Fibroblast of upper back skin (primary cell): ENCODE measurements at places on chromosomes 3 and 15.
A peak's percentile ranks its signal among the peaks of the same experiment; 100 is the strongest.

GRCh38 chr15:69034352-69034751 lies 19.9 kb downstream of the NOX5 start:
- DNase-seq = peak; percentile 84

DNA sequence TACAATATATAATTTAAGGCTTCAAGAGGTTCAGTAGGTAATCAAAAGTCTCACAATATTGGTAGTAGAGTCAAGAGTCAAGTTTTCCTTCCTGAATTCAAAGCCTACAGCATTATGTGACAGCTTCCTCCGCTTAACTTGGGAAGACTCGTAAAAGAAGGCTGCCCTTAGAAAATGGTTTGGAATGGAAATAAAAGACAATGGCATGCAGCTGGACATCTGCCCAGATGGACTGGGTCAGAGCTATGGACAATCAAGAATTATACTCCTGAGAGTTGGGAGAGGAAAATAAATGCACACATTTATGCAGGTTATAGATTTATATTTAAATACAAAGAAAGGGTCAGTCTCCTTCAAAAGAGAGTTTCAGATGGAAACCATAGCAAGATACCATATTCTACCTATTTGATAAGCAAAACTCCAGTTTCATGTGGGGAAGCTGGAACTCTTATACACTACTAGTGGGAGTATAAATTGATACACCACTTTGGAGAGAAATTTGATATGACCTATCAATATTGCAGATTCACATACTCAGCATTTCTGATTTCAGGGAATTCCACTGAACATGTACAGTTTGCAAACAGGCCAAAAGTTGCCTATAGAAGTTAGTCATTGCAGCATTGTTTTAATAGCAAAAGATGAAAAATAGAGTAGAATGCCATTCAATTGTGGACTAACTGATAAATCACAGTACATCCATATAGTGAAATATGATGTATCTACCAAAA lies 6.1 kb downstream of the CRYBG3 start:
- peak; percentile 25 for DNase-seq

DNA sequence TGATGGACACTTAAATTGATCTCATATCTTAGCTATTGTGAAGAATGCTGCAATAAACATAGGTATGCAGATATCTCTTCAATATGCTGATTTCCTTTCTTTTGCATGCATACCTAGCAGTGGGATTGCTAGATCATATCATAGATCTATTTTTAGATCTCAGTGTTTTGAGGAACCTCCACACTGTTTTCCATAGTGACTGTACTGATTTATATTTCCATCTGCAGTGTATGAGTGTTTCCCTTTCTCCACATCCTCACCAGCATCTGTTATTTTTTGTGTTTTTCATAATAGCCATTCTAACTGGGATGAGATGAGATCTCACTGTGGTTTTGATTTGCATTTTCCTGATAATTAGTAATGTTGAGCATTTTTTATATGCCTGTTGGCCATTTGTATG lies 17.1 kb upstream of the RASA2 start:
- DNase-seq = no peak

DNA sequence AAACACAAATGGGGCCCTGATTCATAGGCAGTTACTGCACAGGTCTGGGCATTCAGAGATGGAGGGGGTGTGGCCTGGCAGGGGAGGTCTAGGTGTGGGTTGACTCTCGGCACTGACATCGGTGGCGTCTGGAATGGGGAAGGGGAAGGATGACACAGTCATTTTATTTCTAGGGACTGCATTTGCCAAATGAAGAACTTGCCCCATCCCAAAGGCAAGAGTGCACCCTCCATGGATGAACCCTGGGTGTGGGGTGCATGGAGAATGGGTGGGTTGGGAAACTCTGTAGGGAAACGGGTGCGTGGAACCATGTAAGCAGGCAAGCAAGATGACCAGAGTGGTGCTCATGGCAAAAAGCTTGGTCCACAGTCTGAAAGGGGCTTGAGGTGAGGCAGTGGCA lies 24.5 kb downstream of the SLC6A20 start:
- no peak for DNase-seq

GRCh38 chr3:65808407-65808806 lies 230.3 kb downstream of the MAGI1 start:
- no peak for DNase-seq

GRCh38 chr3:53668872-53669271 lies 174.5 kb downstream of the CACNA1D start:
- DNase-seq = peak; percentile 4

DNA sequence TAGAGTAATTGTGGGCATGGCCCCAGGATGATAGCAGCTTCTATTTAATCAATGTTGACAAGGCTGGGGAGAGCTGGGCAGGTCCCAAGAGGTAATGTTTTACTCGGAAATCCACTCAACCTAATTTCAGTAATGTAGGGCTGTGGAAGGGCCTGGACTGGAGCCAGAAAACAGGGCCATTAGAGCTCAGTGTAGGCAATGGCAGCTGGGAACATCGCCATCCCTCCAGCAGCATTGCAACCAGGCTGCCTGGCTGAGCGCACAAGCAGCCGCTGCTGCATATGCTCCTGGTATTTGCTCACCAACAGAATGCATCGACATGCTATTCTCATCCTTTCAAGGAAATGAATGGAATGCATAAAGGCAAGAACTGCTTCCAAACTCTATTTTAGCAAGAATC lies 90.0 kb downstream of the GAP43 start:
- peak; percentile 81 for DNase-seq

- no peak for DNase-seq
Measured at GRCh38 chr3:71456156-71456555, 127.4 kb downstream of the FOXP1 start.

DNA sequence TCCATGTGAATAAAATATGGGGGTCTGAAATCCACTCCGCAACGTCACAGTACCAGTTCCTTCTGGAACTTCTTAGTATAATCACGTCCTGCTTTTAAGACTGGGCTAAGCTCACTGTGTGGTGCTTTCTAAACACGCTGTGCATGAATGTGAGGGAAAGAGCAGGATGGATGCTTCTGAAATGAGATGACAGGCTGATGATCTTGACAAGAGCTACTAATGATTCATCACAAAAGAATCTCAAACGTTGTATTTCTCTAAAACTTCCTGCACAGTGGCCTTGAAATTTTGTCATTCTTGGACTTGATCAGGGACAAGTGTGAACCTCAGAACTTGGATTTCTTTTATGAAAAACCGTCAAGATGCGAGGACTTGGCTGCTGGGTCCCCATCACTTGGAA lies 221.4 kb downstream of the CADPS start:
- peak; percentile 56 for DNase-seq

DNA sequence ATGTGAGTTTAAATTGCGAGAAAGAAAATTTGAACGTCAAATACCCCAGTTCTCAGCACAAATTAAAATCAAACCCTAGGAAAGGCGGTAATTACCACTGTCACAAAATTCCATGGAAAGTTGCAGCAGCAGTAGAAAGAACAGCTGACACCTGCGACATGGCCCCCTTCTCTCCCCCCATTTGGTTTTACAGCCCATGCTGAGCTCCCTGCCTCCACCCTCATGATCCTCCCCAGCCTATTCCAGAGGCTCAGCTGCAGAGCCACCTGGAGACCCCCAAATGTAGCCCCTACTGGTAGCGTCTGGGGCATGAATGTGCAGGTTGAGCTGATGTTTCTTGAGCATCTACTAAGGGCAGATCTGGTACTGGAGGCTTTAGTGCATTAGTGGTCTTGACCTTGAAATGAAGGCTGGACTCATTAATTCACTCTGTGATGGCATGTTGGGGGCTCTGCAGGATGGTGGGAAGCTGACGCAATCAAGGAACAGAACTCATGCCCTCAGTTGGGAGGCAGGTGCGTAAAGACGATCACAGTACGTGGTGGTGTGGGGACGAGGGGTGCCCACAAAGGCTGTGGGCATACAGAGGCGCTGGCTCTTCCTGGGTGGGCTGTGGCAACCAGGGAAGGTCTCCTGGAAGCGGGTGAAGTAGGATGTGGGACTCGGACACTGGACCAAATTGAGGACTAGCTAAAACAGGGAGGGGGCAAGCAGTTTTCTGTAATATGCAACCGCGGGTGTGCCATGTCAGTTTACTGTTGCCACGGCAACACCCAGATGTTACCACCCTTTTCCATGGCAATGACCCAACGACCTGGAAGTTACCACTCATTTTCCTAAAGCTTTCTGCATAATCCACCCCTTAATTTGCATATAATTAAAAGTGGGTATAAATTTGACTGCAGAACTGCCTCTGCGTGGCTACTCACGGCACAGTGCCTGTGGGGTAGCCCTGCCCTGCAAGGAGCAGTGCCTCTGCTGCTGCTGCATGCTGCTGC lies 39.8 kb downstream of the PRKCD start:
- DNase-seq = no peak

- DNase-seq = peak; percentile 79
Measured at GRCh38 chr15:46442901-46443590, 808.2 kb downstream of the SQOR start.

GRCh38 chr3:76415384-76415783 lies 624.5 kb upstream of the ROBO2 start:
- no peak for DNase-seq

- no peak for DNase-seq
Measured at GRCh38 chr15:100261302-100262240, 80.2 kb downstream of the ADAMTS17 start.

DNA sequence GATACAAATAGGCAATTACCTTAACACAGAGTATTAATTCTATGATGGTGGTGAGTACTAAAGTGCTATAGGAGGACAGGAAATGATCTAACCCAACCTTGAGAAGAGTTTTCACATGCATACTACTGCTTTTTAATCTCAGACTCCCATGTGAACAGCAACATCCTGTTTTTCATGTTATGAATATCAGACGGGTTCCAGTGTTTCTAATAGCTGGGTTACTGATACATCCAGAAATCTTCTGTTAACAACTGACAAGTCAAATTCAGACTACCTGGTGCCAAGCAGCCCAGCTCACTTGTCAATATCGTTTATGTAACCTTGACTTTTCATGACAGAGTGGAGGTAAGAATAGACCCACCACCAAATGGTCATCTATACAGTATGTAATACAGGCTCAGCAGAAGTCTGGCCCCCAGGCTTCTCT lies 220.2 kb upstream of the COL8A1 start:
- DNase-seq = no peak

DNA sequence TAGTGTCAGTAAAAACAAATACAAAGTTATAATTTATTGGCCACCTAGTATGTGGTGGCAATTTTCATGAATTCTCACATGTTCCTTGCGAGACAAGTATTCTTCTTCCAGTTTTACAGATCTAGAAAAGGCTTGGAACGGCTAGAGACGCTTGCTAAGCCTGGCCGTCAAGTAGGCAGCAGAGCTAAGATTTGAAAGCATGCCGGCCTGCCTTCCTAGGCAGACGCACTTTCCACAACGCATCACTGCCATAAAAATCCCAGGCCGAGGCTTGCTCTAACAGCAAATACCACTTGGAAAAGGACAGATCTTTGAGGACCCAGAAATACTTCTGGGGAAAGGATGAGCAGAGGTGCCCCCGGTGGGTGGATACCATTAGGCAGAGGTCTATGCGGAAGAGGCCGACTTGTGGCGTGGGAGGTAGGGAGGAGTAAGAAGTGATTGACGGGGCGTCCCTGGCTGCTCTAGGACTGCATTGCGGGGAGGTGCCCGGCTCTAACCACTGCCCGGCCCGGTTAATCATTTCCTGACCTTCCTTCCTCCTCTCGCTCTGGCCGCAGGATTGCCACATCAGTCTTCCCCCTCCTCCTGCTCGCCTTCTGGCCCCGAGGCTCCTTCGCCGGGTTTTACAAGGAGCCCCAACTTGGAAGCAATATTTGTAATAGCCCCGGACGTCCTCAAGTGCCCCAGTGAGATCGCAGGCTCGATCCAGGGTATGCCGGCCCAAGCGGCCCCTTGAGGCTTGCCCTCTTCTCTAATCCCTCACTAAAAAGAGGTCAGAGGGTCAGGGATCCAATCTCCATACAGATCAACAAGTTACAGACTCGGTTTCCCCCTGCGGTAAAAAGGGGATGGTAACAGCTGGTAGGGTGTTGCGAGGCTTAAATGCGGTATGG lies 1.3 kb upstream of the USP3 start:
- peak; percentile 74 for DNase-seq

DNA sequence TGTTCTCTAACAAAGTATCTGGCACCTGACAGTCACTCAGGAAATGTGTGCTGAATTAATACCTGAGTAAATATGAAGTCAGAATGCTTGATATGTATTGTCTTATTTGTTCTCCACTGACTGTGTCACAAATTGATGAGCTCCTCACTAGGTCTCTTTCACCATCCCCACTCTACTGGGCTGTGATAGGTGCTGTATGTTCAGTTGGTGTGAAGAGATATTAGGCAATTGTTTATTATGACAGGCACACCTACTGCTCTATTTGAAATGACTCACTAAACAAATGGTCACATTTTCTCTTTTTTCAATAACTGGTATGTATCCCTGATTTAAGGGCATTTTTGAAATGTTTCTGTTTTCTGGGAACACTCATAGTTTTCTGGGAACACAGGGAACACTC lies 25.2 kb upstream of the CCDC39 start:
- DNase-seq = no peak

GRCh38 chr15:88428053-88428452 lies 39.1 kb downstream of the MRPL46 start:
- DNase-seq = no peak

DNA sequence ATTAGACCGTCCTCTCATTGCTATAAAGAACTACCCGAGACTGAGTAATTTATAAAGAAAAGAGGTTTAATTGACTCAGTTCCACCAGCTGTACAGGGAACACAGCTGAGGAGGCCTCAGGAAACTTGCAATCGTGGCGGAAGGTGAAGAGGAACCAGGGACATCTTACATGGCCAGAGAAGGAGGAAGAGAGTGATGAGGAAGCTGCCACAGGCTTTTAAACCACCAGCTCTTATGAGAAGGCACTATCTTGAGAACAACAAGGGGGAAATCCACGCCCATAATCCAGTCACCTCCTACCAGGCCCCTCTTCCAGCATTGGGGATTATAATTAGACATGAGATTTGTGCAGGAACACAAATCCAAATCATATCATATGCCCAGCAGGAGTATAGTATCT lies 138.5 kb downstream of the ALCAM start:
- DNase-seq = no peak

DNA sequence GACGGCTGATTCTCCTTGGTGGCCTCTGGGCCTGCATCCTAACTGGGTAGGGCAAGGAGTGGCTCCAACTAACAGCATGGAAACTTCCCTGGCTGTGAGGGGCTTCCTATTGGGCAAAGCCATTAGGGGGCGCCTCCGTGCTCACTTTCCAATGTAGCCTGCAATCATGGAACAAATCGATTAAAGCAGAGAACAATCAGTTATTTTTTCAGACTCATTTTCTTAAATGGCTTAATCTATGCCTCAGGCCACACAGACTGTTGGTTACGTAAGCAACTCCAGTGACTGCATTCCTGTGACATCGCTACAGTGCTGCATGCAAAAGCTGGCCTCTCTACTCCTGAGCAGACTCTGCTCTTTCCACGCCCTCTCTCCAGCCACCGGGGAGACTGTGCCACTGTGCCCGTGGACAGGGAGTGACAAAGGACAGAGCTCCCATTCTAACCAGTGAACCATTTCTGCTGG lies 278.9 kb downstream of the KLF13 start:
- DNase-seq = peak; percentile 40
